T-helper 9 cell (primary cell): ENCODE measurements at places on chromosomes 7 and 10.

DNA sequence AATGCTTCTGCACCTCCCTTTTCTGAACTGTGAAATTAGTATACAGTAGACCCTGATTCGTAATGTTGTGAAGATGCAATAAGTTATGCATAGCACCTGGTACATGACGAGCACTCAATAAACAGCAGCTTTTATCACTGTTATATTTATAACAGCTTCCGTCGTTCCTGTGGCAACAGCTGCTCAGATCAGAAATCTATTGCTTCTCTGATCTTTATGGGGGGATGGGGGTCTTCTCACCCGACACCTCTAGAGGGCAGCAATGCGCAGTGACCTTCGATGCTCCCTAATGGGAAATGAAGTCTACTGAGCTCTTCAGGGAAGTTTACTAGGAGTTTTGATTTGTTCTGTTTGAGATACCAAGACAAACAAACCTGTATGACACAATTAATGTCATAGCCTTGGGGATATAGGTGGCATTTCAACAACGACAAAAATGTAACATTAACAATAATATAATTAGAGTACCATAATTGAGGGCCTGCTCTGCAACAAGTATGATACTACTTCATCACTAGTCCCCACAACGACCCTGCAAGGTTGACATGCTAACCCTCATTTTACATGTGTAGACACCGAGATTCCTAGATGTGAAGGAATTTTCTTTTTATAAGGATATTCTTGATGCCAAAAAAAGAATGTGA is 289.6 kb downstream of the SFMBT2 start:
- DNase-seq = peak; percentile 43

DNA sequence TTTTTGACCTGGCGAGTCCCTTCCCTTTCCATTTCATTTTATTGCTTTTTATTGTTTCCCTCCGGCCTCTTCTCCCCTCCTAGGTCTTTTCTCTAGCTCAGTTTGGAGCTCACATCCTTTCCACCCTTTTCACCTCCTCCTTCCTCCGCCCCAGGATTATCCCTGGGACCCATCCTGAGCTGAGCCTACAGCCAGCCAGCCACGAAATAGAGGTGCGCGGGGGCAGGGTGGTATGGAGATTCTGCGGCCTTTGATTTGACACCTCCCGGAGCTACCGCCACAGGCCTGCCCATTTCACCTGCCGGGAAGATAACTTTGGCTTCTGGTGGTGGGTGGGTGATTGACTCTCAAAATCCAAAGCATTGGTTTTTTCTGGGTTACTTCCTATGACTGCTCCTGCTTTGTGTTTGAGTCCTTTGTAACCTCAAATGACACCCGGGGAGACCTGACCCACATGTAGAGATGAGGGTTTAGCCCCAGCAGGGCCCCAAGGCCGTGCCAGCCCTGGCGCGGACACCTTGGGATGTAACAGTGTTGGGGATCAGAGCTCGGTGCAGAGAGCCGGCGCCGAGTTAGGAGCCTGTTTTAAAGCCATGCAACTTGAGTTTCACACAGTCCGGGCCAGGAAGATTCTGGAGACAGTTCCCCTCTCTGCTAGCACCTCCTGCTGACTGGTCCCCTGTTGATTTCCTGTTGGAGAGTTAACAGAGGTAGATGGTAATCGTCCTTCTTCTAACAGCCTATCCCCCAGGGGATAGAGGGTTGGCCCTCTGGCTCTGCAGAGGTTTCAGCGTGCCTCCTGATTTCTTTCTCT is 1.5 kb downstream of the DUSP5 start:
- peak; percentile 35 for DNase-seq

DNA sequence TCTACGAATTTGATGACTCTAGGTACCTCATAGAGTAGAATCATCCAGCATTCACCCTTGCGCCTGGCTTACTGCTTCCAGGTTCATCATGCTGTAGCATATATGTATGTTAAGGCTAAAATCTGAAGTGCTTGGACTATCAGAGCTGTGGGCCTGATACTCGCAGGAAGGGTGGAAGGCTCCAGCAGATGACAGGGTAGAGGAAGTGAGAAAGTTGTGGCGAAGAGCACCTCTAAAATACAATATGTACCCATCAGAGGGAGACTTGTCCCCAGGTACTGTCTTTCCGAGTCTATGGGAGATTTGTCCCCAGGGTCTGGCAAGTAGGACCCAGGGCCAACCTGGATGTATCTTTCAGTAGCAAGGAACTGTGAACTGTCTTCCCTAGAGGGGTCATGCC is 48.1 kb upstream of the PLEKHA1 start:
- no peak for DNase-seq

- DNase-seq = no peak
Measured at GRCh38 chr10:104512800-104513199, 128.3 kb upstream of the SORCS3 start.

DNA sequence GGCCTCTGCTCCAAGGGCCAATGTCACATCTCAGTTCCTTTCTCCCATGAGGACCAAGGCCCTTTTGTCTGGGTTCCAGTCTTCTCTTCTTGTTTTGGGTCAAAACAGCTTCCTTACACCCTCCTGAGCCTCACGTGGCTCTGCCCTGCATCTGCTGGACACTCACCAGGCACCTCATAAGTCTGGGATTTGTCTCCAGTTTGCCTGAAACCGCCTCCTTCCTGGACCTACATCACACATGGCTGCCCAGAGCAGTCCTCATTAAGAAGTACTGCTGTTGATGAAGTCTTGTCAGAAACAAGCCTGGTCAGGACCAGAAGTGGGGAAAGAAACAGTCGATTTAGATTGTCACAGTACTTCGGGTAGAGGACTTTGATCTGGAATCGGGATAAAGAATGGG is 173.4 kb upstream of the BMPER start:
- no peak for DNase-seq

DNA sequence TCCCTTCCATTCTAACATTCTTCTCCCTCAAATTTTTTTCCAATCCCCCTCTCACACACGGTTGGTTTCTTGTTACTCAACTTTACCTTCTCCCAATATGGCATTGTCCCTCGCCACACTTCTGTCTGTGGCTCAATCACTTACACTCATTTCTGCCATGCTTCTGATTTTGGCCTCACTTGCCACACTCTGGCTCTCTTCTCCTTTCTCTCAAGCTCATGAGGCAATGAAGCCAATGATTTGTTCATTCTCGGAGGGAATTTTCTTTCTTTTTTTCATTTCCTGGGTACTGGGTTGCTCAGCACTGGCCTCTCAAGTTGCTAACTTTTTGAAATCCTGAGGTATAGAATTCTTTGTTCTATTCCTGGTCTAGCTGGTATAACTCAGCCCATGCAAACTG is 4.0 kb upstream of the MYOZ1 start:
- no peak for DNase-seq

DNA sequence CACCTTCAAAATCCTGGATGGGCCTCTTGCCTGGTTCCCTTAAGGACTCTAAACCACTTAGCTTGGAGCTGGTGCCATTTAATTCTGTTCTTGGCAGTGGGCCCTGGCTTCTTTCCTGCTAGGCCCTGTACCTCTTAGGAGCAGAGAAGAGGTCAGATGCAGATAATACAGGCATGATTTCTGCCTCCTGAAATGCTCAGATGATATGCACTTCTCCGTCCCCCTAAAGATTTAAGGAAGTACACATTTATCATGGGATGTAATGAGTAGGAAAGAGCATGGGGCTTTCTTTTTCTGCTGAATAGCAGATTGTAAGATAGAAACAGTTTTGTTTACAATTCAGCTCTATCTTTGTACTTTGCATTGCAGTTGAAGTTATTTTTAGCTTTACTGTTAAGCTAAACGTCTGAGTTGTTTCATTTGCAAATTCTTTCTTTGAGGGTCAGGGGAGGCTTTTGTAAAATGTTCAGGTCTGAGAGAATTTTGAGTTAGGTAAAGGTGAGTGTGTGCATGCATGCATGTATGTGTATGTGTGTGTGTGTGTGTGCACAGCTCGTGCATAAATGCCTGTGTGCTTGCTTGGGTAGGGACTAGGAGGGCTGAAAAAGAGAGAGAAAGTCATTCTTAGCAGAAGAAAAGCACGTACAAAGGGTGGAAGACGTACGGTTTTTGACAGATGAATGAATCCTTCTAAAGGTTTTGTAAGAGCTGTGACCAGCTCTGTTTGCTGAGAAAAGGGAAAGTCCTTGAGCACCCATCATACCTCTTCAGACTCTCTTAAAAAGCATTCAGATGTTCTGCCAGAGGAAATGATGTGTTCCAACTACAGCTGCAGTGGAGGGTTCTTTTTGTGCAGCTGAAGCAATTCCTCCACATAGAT is 364.2 kb downstream of the AUTS2 start:
- no peak for DNase-seq

DNA sequence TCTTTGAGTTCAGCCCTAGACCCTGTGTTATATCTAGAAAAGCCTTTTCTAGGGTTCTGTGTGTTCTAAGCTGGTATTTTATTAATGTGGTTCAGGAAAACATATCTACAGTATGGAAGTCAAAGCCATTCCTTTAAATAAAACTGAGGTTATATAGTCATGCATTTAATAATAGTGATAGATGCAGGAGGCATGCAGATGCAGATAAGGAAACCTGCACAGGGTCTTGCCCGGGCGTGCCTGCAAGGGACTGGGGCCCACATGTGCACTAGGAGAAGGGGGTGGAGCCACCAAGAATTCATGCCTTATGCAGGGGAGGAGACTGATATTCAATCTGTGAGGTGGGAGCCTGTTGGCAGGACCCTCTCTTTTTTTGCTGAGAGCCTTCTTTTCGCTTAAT is 171.5 kb downstream of the PRPF18 start:
- no peak for DNase-seq

DNA sequence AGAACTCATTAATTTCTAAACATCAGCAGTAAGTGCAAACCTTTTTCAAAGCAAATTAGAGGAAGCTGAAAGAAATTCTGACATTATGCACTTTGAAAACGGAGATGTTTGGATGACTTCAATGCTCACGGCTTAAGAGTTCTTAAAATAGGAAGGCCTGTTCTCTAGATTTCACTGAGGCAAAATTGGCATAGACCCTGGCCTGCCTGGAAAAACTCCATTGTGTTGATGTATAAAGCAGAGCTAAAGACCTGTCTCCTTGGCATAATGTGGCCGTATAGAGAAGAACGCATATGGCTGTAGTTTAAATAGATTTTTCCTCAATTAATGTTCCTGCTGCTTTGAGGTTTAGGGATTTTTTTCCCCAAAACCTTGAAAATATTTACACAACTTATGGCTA is 24.5 kb upstream of the AGMO start:
- no peak for DNase-seq

GRCh38 chr7:727806-728460 is 852 bp upstream of the PRKAR1B start:
- no peak for DNase-seq

GRCh38 chr7:148110097-148110868 is 480.3 kb upstream of the C7orf33 start:
- no peak for DNase-seq

- no peak for DNase-seq
Measured at GRCh38 chr10:75398692-75399460, 2.7 kb downstream of the ZNF503 start.

DNA sequence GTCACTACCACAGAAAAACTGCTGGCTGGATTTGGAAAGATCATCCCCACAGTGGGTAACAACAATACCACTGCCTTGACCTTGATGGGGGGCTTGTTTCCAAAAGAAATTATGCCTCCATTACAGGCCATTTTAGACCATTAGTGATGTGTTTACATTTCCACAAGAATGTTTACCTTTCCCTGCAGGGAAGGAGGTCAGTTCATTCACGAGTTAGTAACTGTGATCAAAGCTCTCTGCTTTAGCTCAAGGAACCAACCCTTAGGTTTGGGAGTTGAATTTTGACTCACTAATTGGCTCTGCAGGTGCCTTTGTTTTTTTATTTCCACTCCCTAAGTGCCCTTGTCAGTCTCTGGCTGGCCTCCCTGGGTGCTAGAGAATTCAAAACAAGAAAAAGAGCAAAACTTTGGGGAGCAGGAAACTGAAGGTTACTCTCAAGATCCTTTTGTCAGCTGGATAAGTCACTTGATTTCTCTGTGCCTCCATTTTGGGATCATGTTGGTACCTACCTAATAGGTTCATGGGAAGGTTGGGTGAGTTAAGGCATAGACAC is 41.1 kb upstream of the NUPR2 start:
- no peak for DNase-seq

GRCh38 chr7:128406314-128407232 is 3.2 kb downstream of the IMPDH1 start:
- no peak for DNase-seq

DNA sequence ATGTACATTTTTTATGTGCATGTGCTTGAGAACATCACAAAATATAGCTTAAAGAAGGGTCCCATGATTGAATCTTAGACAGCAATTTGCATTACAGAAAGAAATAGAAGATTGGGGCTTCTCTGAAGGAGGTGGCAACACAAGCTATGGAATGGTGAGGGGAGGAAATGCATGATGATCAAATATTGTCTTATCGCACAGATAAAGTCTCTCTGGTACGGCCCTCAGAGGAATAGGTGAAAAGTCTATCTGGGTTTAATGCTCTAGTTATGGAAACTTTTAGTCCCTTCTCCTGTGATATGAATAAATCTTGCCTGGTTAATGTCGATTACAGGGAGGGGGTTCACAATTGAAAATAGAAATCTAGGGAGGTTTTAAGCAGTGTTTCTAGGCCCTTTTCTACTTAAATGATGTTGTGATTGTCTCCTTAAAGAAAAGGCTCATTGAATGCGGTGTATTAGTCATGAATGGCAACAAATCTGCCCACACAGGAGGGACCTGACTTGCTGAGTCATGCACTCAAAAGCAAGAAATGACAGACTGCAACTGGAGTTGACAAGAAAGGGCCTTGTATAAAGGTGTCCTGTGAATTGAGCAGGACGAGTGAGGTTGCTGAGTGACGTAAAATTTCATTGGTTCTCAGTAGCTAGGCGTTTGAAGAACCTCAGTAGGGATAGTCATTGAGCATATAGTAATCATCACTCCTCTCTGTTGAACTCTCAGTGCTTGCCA is 133.4 kb upstream of the CSTF2T start:
- DNase-seq = no peak

GRCh38 chr7:52249741-52250140 is 785.7 kb upstream of the POM121L12 start:
- DNase-seq = no peak

DNA sequence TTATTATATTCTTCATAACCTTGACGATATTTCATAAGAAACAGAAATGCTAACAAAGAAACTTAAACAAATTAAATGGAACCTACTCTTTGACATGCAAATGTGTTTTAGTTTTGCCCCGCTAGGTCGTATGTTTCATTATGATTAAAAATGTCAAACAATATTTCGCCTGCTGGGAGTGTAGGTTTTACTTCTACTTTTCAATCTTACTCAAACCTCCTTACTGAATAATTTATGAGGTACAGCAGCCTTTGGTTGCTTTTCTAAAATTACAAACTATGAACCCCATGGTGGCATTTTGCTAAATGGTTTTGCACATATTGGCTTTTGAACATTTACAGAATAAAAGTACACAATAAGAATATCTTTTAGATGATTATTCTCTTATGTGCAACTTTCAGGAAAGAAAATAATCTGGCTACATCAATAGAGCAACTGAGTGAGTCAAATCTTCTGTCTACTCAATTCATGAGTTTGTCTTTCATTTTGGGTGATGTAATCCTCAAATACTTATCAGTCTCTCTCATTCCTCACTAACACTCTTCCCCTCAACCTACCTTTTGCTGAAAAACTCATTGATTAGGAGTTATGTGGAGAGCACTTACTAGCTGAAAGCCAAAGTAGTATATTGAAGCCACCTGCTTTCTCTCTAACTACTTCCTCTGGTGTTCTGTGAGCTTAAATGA is 1226.4 kb downstream of the XPNPEP1 start:
- no peak for DNase-seq

- DNase-seq = no peak
Measured at GRCh38 chr10:93357680-93358079, 124.5 kb downstream of the MYOF start.

GRCh38 chr7:34747867-34748727 is 90.1 kb downstream of the NPSR1 start:
- no peak for DNase-seq

- no peak for DNase-seq
Measured at GRCh38 chr7:157687158-157687557, 350.4 kb downstream of the DNAJB6 start.
